ENCODE measurements at places on chromosomes 4 and X.

- DNase-seq = no peak
These were observed 17.0 kb downstream of the GPAT3 start for GRCh38 chr4:83552924-83553323.

DNA sequence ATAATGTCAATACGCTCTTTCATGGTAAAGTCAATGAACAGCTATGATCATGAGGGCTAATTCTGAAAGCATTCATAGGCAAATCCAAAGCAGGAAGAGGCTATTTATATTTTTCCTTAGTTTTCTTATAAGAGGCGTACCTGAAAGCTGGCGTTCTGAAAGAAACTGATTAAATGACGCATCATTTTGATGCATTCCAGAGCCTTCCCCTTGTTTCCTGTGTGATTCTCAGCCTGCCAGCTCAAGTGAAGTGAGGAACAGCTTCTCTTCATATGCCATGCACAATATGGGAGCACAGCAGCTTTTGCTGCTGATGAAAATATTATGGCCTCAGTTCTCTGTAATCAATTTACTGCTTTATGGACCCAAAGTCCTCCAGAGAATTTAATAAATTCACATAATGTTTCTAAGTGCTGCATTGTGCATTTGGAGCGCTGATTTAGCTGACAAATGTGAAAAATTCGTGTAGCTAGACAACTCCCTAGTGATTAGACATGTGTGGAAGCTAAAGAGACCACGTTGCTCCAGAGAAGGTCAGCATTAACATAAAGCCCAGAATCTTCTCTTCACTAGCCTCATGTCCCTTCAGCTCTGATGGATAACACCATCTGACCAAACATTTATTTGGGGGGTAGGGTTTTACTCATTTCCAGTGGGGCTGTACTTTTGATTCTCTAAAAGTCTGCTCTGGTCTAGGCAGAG lies 110.8 kb downstream of the GPAT3 start:
- no peak for DNase-seq

DNA sequence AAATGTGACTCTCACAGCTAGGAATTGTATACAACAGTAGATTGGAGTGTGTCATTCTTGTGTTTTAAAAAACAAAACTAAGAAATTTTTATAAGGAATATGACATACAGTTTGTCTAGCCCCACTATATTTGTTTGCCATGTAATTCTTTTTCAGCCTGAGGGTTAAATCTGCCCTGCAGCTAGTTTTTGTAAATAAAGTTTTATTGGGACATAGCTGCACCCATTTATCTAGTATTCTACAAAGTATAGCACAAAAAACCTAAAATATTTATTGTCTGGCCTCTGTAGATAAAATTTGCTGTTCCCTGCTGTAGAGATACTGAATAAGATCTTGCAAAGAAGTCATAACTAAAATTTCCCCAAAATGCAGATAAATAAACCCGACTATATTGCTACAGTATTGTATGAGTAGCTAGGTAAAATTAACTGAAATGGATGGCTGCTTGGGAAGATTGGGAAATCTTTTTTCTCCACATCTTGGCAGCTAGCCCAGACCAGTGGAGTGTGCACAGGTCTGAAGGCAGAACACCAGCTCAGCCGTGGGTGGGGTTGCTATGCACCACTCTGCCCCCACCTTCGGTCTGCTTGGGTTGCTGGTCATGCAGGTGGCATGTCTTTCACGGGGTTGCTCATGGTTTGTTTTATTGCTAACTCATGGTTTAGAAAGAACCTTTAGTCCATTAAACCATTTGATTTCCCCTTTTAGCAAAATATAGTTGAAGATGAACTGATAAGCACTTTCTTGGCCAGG lies 127.9 kb downstream of the KLHL8 start:
- no peak for DNase-seq

- DNase-seq = no peak
These were observed 10.4 kb downstream of the RELL1 start for GRCh38 chr4:37675587-37676290.

- DNase-seq = no peak
These were observed 626.8 kb downstream of the TLL1 start for GRCh38 chr4:166499820-166500219.

DNA sequence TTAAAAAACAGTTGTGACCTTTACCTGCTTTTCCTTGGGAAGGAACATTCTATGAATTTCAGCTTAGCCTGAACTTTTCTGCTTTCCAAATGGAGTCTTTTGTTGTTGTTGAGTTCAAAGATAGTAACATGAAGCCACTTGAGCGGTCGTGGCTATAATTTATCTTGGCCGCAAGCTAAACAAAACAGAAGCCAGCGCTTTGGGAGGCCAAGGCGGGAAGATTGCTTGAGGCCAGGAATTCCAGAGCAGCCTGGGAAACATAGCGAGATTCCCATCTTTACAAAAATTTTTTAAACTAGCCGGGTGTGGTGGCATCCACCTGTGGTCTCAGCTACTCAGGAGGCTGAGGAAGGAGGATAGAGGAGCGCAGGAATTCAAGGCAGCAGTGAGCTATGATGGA lies 29.9 kb downstream of the TKTL1 start:
- no peak for DNase-seq

GRCh38 chr4:7842384-7843279 lies 97.0 kb downstream of the AFAP1 start:
- no peak for DNase-seq

DNA sequence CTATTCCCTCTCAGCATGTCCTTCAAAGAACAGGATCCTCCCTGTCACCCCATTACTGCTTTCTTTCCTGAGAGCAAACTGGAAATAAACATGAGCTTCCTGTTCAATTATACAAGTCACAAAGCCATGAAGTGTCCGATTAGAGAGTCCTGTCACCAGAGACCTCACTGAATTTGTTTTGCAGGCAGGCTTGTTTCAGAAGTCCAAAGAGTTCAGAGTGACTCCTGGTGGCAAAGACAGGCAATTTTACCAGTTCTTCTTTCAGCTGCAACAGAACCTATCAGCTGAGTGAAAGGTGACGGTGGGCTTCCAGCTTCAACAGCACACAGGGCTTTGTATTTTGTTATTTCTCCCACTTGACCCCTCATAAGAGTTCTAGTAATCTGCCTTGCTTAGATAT lies 6.4 kb downstream of the ELK1 start:
- DNase-seq = no peak

GRCh38 chrX:123308658-123309057 lies 124.6 kb downstream of the GRIA3 start:
- DNase-seq = no peak

GRCh38 chrX:68533656-68534055 lies 34.8 kb downstream of the YIPF6 start:
- no peak for DNase-seq

GRCh38 chrX:110114260-110114776 lies 111.4 kb downstream of the TMEM164 start:
- no peak for DNase-seq

DNA sequence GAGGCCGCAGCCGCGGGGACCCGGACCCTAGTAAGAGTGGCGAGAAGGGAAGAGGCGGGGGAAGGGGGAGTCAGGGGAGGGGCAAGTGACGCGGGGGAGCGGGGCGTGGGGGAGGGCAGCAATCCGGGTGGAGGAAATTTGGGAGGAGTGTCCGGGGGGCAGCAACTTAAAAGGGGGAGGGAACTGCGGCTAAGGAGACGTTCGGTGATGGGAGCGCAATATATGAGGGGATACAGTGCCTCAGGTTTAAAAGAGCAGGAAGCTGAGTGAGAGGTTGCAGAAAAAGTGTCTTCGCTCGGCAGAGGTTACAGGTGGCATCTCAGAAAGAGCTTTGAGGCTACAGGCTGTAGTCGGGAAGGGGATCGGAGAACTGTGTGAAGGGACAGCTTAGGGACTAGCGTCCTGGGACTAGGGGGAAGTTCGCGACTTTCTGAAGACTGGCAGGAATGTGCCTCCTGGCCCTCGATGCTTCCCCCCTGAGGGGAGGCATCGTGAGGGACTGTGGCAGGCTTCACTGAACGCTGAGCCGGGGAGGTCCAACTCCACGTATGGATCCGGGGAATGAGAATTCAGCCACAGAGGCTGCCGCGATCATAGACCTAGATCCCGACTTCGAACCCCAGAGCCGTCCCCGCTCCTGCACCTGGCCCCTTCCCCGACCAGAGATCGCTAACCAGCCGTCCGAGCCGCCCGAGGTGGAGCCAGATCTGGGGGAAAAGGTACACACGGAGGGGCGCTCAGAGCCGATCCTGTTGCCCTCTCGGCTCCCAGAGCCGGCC lies 519 bp downstream of the FOXO4 start:
- no peak for DNase-seq

DNA sequence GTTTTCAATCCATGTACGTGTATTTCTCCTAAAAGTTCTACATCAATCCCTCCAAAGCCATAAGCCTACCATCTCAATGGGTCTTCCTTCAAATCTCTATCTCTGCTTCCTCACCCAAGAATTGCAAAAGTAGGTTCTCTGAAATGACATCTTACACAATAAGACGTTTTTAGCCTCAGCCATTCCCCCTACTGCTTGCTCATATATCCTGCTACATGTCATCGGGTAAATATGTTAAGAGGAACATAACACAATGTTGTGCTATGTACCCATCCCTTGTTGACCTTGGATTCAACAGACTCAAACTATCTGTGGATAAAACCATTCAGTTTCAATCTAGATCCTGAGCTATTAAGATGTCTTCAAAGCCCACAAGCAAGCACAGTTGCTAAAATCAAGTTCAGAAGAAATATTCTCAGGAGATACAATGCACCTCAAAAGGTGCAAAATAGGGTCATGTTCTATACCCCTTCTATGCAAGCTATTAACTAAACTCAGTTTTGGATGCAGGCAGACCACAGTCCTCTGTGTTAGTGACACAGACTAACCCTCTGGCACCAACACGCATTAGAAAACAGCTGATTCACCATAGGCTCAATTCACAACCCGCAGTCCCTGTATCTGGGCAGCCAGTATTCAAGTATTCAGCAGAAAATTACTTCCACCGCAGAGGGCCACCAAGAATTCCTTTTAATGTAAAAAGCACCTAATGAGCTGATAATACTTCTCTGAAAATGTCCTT lies 56.8 kb downstream of the CD99L2 start:
- DNase-seq = no peak

GRCh38 chr4:4385729-4386295 lies 1.1 kb upstream of the NSG1 start:
- no peak for DNase-seq
